ENCODE measurements at places on chromosomes 12 and 14.

GRCh38 chr12:110742096-110742717 lies 484 bp downstream of the PPP1CC start:
- H3K36me3 ChIP-seq, result no peaks in the 10 kb centered on the region
- peaks cover 6% of the 10 kb centered on the region for H3K4me1 ChIP-seq
- DNase-seq, result no peak
- peak overlapping the region; percentile 70 for H3K27ac ChIP-seq

GRCh38 chr14:64971943-64972791 lies at the start of gene RAB15:
RAB15 (minus strand) TSS chr14:64972336; CDS start chr14:64972076, 260 bp downstream.
- H3K4me3 ChIP-seq, result peak within 1 kb of the TSS; percentile 61
- H3K4me1 ChIP-seq, result peaks cover 22% of the 10 kb centered on the region
- peak within 1 kb of the TSS; percentile 74 for H3K27ac ChIP-seq
- DNase-seq, result no peak
- no peaks in the 10 kb centered on the region for H3K27me3 ChIP-seq

DNA sequence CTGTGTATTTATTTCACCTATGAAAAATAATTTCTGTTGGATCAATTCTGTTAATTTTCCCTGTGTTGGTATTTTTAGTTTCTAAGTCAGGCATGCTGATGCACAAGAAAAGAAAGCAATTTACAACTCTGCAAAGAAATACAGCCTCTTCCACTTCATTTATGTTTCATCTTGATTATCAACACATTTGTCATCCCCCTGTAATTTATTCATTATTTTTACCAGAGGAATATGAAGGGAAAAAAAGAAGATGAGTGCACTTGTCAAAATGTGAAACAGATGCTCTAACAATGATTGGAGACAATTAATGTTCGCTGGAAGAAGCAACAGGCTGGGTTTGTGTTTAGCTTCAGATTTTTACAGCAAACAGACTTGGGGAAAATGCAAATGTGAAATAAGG lies 958.5 kb upstream of the SEL1L start:
- no peaks in the 10 kb centered on the region for H3K36me3 ChIP-seq
- no peak overlapping the region for H3K27ac ChIP-seq
- H3K4me3 ChIP-seq, result no peak overlapping the region
- no peaks in the 10 kb centered on the region for H3K4me1 ChIP-seq

- H3K36me3 ChIP-seq, result no peaks in the 10 kb centered on the region
- no peak overlapping the region for H3K27ac ChIP-seq
- DNase-seq, result no peak
Measured at GRCh38 chr12:12428047-12428446, 71.2 kb downstream of the BORCS5 start.

DNA sequence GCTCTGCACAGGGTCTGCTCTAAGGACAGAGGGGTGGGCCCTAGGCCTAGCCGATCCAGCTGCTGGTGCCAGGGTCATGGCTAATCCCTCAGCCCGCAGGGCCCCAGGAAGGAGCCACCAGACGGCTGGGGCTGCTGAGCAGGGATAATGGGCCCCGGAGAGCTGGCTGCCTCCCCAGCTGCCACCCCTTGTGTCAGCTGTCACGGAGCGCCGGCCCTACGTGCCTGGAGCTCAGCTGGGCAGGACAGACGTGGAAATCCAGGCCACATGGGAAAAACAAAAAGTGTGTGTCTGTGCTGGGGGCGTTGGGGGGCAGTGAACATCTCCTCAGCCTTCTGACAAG lies 36.2 kb downstream of the CHGA start:
- H3K36me3 ChIP-seq, result no peaks in the 10 kb centered on the region
- H3K27me3 ChIP-seq, result no peaks in the 10 kb centered on the region
- DNase-seq, result no peak
- H3K4me1 ChIP-seq, result no peaks in the 10 kb centered on the region
- H3K4me3 ChIP-seq, result no peak overlapping the region
- no peak overlapping the region for H3K27ac ChIP-seq

- no peak overlapping the region for H3K27ac ChIP-seq
- peaks cover 20% of the 10 kb centered on the region for H3K4me1 ChIP-seq
- DNase-seq, result no peak
- H3K27me3 ChIP-seq, result no peaks in the 10 kb centered on the region
Measured at GRCh38 chr14:74984236-74985027, 18.3 kb upstream of the EIF2B2 start.

- H3K27ac ChIP-seq, result no peak overlapping the region
- H3K4me1 ChIP-seq, result no peaks in the 10 kb centered on the region
- DNase-seq, result no peak
- H3K27me3 ChIP-seq, result no peaks in the 10 kb centered on the region
- H3K4me3 ChIP-seq, result no peak overlapping the region
- no peaks in the 10 kb centered on the region for H3K36me3 ChIP-seq
Measured at GRCh38 chr14:76236172-76237130, 84.7 kb downstream of the GPATCH2L start.

DNA sequence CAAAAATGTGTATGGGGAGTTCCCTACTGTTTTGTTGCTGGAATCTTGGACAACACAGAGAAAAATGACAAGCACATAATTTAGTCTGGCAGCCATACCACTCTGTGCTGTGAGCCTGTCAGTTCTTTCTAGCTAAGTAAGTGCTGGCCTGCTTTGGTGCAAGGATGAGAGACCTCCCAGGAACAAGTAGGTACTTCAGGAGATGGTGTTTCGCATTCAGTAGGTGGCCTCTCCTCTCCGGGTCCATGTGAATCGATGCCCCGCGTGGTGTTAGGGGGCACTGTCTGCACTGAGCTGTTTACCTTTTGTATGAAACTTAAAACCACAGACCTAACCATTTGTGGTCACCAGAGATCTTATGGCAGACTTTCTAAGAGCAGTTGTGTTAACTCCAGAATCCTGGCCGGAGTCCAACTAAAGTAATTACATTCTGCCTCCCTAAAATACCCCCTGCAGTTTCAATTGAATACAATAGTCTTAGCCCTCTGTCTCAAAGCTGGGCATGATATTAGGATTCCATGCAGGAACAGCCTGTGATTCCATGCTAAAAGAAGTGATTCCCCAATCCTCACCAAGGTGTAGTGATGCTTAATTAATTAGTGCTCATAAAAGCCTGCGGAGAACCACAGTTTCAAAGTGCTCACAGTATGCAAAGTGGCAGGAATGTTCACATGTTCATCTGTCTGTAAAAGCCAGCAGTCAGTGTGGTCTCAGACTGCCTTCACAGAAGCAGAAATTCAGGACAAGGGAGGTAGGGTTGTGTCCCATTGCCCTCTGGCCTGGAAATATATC lies 64.2 kb downstream of the LLPH start:
- no peaks in the 10 kb centered on the region for H3K36me3 ChIP-seq
- no peak overlapping the region for H3K27ac ChIP-seq
- H3K27me3 ChIP-seq, result no peaks in the 10 kb centered on the region
- DNase-seq, result peak; percentile 18
- no peak overlapping the region for H3K4me3 ChIP-seq

DNA sequence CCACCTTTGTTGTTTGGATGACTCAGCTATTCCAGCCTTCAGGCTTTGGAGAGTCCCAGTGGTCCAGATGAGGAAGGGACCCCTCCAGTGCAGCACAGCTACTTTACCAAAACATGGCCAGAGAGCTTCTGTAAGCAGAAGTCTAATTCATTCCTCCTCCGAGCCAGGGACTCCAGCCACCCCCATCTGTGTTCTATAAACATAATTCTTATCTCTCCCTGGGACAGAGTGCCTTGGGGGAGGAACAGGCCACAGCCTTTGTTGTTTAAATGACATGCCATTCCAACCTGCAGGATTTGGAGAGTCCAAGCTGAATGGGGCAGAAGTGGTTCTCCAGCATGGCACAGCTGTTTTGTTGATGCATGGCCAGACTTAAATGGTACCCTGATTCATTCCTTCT lies 994.0 kb downstream of the TRHDE start:
- H3K27ac ChIP-seq, result no peak overlapping the region
- H3K27me3 ChIP-seq, result no peaks in the 10 kb centered on the region
- no peaks in the 10 kb centered on the region for H3K4me1 ChIP-seq
- no peaks in the 10 kb centered on the region for H3K36me3 ChIP-seq
- H3K4me3 ChIP-seq, result no peak overlapping the region

DNA sequence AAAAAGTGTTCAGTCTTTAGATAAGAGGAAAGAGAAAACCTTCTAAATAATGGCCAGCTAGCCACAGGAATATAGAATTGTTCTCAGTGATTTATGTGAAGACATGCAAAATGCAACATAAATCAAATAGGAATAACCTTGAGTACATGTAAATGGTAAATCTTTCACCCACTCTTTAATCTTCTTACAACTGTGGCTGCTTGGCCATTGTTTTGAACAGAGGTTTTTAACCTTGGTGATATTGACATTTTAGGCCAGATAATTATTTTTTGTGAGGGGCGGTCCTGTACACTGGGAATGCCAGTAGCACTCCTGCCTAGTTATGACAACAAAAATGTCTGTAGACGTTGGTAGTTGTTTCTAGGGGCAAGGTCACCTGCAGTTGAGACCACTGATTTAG lies 479.9 kb upstream of the NOVA1 start:
- H3K4me3 ChIP-seq, result no peak overlapping the region
- H3K27ac ChIP-seq, result no peak overlapping the region
- H3K36me3 ChIP-seq, result no peaks in the 10 kb centered on the region
- no peaks in the 10 kb centered on the region for H3K27me3 ChIP-seq
- no peak for DNase-seq
- no peaks in the 10 kb centered on the region for H3K4me1 ChIP-seq

- H3K4me3 ChIP-seq, result no peak overlapping the region
- no peaks in the 10 kb centered on the region for H3K36me3 ChIP-seq
- H3K4me1 ChIP-seq, result no peaks in the 10 kb centered on the region
- DNase-seq, result no peak
- H3K27me3 ChIP-seq, result no peaks in the 10 kb centered on the region
Measured at GRCh38 chr14:75341620-75342019, 63.0 kb downstream of the FOS start.

DNA sequence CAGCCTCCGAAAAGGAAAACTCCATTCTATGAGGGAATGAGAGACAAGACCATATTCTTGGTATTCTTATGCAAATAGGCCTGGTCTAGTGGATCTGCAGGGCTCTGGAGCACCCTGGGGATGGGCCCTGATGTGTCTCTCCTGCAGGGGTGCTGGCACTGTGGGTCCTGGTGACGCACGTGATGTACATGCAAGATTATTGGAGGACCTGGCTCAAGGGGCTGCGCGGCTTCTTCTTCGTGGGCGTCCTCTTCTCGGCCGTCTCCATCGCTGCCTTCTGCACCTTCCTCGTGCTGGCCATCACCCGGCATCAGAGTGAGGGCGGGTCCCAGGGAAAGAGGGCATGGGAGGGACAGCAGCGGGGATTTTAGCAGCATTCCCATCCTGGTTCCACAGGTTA lies 5.8 kb downstream of the SLC48A1 start:
- H3K36me3 ChIP-seq, result peaks cover 2% of the 10 kb centered on the region
- no peaks in the 10 kb centered on the region for H3K27me3 ChIP-seq
- H3K4me1 ChIP-seq, result no peaks in the 10 kb centered on the region
- no peak overlapping the region for H3K4me3 ChIP-seq
- no peak overlapping the region for H3K27ac ChIP-seq

DNA sequence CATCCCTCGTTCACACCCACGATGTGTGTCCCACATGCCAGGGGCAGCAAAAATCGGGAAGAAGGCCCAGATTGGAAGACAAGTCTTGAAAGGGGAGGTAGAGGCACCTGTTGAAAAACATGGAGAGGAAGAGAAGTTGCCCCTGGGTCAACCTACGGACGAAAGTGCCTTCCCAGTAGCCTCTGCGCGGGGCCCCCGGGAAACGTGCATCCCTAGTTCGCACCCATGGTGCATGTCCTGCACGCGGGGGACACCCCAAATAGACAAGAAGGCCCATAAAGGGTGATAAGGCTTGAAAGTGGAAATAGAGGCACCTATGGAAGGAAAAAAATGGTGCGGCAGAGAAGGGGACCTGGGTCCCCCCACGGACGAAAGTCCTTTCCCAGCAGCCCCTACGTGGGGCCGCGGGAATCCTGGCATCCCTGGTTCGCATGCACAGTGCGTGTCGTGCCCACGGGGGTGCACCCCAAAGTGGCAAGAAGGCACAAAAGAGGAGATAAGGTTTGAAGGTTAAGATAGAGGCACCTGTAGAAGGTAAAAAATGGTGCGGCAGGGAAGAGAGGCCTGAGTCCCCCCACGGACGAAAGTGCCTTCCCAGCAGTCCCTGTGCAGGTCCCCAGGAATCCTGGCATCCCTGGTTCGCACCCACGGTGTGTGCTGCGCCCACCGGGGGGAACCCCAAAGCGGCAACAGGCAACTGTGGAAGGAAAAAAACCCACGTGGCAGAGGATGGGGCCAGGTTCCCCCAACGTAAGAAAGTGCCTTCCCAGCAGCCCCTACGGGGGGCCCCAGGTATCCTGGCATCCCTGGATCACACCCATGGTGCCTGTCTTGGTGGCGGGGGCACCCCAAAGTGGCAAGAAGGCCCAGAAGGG lies 278.3 kb downstream of the ALG10 start:
- H3K27ac ChIP-seq, result no peak overlapping the region
- no peaks in the 10 kb centered on the region for H3K36me3 ChIP-seq
- H3K4me3 ChIP-seq, result no peak overlapping the region
- H3K27me3 ChIP-seq, result no peaks in the 10 kb centered on the region

DNA sequence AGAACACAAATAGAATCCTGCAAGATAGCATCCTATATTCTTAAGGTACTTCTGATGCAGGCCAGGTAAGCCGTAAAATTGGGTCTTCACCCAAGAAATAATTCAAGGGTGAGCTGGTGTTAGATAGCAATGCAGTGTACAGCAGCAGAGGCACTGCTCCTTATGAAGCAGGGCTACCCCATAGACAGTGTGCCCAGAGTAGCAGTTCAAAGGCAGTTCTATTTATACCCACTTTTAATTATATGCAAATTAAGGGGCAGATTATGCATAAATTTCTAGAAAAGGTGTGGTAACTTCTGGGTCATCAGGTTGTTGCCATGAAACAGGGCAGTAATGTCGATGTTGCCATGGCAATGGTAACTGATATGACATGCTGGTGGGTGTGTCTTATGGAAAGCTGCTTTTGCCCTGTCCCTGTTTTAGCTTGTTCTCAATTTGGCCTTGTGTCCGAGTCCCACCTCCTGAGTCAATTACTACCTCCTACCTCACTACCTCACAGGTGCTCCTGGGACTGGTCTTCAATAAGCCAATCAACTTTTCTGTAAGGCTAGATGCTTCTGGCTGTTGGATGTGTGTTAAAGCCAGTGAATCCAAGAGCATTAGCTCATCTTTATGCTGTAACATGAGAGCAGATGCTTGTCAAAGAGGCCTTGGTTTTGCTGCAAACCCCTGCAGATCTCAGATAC lies 61.0 kb downstream of the PPM1A start:
- peak; percentile 78 for DNase-seq
- H3K27me3 ChIP-seq, result no peaks in the 10 kb centered on the region
- no peaks in the 10 kb centered on the region for H3K36me3 ChIP-seq
- H3K4me1 ChIP-seq, result peaks cover 7% of the 10 kb centered on the region

- no peaks in the 10 kb centered on the region for H3K36me3 ChIP-seq
- no peaks in the 10 kb centered on the region for H3K4me1 ChIP-seq
- no peak for DNase-seq
- no peak overlapping the region for H3K4me3 ChIP-seq
- no peak overlapping the region for H3K27ac ChIP-seq
- no peaks in the 10 kb centered on the region for H3K27me3 ChIP-seq
Measured at GRCh38 chr14:72576258-72576657, 317.6 kb downstream of the DPF3 start.

- H3K4me3 ChIP-seq, result no peak overlapping the region
- no peaks in the 10 kb centered on the region for H3K27me3 ChIP-seq
- no peak for DNase-seq
- no peak overlapping the region for H3K27ac ChIP-seq
Measured at GRCh38 chr12:124171231-124171979, 123.5 kb upstream of the RFLNA start.

- DNase-seq, result no peak
- H3K27me3 ChIP-seq, result no peaks in the 10 kb centered on the region
- no peaks in the 10 kb centered on the region for H3K4me1 ChIP-seq
Measured at GRCh38 chr12:9947674-9948073, 15.5 kb upstream of the CLEC2A start.

- no peak overlapping the region for H3K4me3 ChIP-seq
- H3K4me1 ChIP-seq, result no peaks in the 10 kb centered on the region
- H3K36me3 ChIP-seq, result peaks cover 1% of the 10 kb centered on the region
- DNase-seq, result no peak
- no peaks in the 10 kb centered on the region for H3K27me3 ChIP-seq
Measured at GRCh38 chr12:96323906-96324305, 76.3 kb downstream of the CDK17 start.

Data from mesendoderm (in vitro differentiated cells).